ENCODE measurements at places on chromosomes 4 and X. TPM values are rescaled to one million over a fixed set of nuclear protein-coding genes. Genes with fewer than 3 reads are reported as not detected.

CT45A2 gene
- not detected for total RNA-seq

FRG2 gene
- not detected for total RNA-seq

TLR7 gene
- 0.19 TPM for total RNA-seq

VEGFC gene
- total RNA-seq, result 13.1 TPM

MAGEA3 gene
- not detected for total RNA-seq

CXCL3 gene
- 7.8 TPM for total RNA-seq

CCDC158 gene
- total RNA-seq, result 0.33 TPM

GC gene
- total RNA-seq, result not detected

TEX11 gene
- total RNA-seq, result not detected

MAGED4 gene
- total RNA-seq, result not detected

SMS gene
- 74.3 TPM for total RNA-seq

SPACA5 gene
- total RNA-seq, result not detected

MAGEC3 gene
- not detected for total RNA-seq

SLC2A9 gene
- total RNA-seq, result 7.5 TPM

SPANXA1 gene
- not detected for total RNA-seq

CT45A5 gene
- total RNA-seq, result not detected

CFAP299 gene
- total RNA-seq, result not detected

C1QTNF7 gene
- total RNA-seq, result 18.3 TPM

PAGE5 gene
- total RNA-seq, result not detected

FGFR3 gene
- total RNA-seq, result 0.22 TPM

SLC25A31 gene
- total RNA-seq, result not detected

OTC gene
- total RNA-seq, result not detected

RAB33A gene
- not detected for total RNA-seq

GLUD2 gene
- total RNA-seq, result 6.5 TPM

BEX5 gene
- total RNA-seq, result not detected

HMX1 gene
- total RNA-seq, result not detected

NAP1L2 gene
- total RNA-seq, result not detected

TRMT2B gene
- total RNA-seq, result 15.8 TPM

Measured in subcutaneous adipose tissue (tissue), 4 donors.